ENCODE measurements at places on chromosomes 12 and 14.
A peak's percentile ranks its signal among the peaks of the same experiment; 100 is the strongest.

GRCh38 chr12:50261654-50262053 lies 21.7 kb downstream of the LIMA1 start:
- no peak for DNase-seq

- DNase-seq = no peak
Observed at GRCh38 chr12:29578731-29579130, 81.2 kb upstream of the OVCH1 start.

- DNase-seq = no peak
Observed at GRCh38 chr12:68252077-68252476, 1.3 kb downstream of the IL22 start.

- DNase-seq = no peak
Observed at GRCh38 chr14:27067961-27068360, 470.1 kb upstream of the NOVA1 start.

DNA sequence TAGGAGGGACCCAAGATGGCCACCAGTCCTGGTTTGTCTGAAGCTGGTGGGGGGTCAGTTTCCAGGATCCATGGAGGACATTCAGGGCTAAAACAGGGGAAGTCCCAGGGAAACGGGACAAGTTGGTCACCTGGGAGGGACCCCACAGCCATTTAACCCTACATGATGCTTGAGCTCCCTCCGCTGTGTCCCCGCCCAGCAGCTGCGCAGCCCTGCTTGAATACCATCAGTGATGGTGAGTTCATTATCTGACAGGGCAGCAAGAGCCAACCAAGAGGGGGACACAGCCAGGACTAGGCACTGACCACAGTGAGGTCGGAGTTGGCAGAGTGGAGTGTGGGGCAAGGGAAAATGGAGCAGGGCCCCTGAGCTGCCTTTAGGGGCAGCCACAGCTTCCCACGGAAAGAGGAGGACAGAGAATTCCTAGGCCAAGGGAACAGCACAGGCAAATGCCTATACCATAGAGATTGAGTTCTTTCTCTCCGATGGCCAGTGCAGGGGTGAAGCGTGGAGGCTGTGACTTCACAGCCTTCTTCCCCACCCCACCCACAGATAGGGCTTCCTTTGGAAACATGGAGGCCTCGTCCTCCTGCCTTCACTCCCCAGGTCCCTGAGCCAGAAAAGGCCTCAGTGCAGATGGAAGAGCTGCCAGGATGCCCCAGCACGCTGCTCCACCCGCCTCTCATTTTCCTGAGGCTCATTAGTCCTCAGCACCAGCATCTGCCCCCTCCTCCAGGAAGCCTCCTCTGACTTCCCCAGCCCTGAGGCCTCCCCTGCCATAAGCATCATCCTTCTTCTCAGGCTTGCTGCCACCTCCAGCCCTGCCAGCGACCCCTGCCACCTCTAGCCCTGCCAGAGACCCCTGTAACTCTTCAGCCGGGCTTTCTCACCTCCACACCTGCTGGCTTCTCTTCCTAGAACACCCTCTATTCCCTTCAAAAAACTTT lies 51.4 kb downstream of the CYP46A1 start:
- no peak for DNase-seq

DNA sequence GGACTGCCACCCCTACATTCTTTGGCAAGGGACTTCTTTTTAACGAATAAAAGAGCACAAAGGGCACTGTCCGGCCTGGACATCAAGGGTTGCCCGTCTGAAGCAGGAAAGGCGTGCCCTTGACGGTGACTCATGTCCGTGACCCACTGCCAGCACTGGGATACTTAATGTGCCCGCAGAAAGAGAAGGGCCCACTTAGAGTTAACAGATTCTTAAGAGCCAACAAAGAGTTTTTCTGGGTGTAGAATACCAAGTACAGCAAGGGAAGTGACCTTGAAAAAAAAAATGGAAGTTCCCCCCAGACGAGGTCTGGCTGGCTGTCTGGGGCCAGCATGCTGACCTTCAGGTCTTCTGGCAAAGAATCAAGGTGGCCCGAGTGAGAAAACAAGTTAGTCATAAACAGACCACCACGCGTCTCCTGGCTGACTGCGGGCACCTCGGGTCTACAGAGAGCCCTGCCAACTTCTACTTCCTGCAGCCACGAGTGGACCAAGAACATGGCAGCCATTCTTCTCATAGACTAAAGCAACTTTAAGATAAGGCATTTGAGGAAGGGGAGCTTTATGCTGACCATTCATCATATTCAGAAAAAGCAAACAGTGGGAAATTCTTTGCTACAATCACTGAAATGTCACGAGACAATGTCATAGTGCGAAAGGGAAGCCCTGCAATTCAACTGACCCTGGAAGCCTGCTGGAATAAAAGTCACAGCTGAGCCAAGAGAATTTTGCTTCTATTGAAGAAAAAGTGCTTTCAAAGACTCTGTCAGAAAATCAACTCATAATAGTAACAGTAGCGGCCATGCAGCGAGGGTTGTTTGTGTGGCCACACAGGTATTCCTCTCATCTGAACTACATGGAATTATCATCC lies 10.5 kb upstream of the SELPLG start:
- no peak for DNase-seq

DNA sequence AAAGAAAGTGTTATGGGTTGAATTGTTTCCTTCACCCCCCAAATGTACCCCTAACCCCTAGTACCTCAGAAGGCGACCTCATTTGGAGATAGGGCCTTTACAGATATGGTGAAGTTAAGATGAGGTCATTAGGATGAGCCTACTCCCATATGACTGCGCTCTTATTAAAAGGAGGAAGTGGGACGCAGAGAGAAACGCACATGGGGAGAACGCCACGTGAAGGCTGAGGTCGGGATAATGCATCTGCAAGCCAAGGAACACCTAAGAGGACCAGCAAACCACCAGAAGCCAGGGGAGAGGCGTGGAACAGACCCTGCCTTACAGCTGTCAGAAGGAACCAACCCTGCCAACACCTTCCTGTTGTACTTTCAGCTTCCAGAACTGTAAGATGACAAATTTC lies 1.7 kb upstream of the NRIP2 start:
- DNase-seq = no peak

- DNase-seq = no peak
Observed at GRCh38 chr12:19550626-19551025, 111.3 kb downstream of the AEBP2 start.

- no peak for DNase-seq
Observed at GRCh38 chr12:94873734-94874517, 129.6 kb downstream of the NDUFA12 start.

DNA sequence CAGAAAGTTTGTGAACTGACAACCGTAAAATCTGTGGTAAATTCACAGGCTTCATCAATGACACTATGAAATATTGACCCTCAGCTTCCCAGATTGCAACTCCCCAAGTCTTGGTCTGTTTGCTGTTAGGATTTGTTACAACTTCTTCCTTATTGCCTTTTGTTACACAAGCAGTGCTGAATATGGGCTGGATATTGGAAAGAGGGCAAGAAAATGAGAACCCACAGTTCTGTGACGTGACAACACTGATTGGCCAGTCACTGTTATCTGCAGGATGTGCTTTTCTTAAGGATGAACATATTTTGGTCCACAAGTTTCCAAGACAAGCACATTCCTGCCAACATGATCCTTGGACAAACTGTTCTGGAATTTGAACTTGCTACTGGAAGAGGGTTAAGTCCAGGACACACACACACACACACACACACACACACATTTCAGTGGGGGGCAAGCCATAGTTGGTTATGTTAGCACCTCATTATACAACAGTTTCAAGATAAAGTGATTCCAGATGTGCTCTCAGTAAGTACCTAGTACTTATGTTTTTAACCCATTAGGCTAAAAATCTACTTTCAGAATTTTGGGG lies 16.6 kb upstream of the SLC38A2 start:
- DNase-seq = no peak

- DNase-seq = no peak
Observed at GRCh38 chr12:8145754-8146441, 10.9 kb upstream of the ZNF705A start.

GRCh38 chr14:68627050-68627867 lies 165.6 kb downstream of the ZFP36L1 start:
- no peak for DNase-seq

GRCh38 chr14:101927859-101928258 lies 36.5 kb upstream of the DYNC1H1 start:
- DNase-seq = peak; percentile 38

DNA sequence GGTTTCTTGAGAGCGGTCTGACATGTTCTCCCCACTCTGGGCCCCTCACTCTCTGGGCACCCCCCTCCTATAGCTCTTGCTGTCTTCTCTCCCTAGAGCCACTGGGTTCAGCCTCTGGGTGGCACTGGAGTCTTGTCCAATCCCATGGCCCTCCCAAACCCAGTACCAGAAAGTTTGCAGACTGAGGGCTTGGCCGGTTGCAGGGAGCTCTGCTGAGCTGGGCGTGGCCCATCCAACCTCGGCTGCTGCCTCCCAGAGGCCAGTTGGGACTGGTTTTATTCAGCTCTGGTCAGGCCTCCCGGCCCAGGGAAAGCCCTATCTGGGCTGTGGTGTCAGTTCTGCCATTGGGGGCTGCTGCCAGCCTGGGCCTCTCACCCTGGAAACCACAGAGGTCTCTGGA lies 37.9 kb downstream of the ISCA2 start:
- peak; percentile 15 for DNase-seq

GRCh38 chr14:32728976-32729375 lies 209.7 kb upstream of the NPAS3 start:
- no peak for DNase-seq

- DNase-seq = no peak
Observed at GRCh38 chr14:81263777-81264410, 43.1 kb upstream of the GTF2A1 start.

DNA sequence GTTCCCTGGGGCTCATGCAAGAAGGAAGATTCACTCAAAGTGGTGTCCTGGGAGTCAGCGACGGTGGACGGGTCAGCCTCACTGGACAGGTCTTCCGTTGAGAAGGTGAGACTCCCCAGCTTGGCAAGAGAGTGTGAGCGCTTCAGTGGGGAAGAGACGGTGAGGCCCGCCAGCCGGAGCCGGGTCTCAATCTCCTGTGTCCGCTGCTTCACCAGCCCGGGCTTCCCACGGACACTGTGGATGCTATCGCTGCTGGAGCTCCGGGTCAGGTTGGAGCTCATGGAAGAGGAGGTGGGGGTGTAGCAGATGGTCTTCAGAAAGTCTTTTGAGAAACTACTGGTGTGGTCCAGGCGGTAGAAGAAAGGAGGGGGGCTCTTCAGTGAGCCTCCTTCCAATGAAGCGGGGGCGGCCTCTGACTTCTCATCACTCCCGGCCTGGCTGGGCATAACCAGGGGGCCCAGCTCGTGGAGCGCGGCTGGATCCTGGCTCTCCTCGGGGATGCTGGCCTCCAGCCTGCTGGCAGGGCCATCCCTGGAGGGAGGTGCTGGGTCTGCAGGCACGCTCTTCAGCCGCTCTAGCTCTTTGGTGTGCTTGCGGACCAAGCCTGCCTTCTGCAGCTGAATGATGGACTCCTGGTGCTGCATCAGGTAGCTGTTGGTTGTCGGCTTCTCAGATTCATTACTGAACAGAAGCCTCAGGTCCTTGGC lies 56.9 kb upstream of the CORO1C start:
- DNase-seq = no peak

DNA sequence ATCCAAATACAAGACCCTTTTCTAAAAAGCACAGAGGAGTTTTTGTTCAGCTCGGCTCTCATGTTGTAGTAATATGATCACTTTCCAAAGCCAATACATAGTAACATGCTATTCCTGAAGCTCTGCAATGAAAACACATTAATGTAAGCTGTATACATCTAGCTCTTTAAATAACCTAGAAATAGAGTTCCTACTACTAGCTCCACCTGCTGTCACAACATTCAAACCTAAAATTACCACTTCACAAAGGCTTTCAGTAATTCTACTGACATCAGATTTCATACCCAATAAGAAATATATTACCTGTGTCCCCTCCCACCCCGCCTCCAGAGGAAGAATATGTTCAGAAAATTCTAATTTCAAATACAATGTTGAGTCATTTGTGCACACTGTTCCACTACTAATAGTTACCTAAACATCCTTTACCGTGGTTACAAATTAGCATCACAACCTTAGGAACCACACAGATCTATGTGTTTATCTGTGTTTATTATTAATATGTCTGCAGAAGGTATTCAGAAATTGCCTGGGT lies 17.8 kb downstream of the EFCAB11 start:
- no peak for DNase-seq

Measured in KBM-7 (cell line).